ENCODE measurements at places on chromosomes 6 and 20.

DNA sequence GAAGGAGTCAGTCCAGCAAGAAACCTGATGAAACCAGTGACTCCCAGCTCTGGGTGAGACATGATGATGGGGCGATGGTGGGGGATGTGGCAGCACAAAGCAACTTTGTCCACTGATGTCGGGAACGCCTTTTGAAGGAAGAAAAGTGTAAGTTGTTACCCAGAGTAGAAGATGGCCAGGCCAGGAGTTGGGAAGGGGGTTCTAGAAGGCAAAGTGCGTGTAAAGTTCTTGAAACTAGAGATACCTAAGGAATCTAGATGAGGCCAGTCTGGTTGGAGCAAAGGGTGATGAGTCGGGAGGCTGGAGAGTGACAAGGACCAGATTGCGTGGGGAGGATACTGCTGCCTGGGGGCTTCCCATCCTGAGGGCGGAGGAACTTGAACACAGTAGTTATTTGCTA is 117.0 kb downstream of the PHACTR3 start:
- DNase-seq = no peak

- peak; percentile 52 for DNase-seq
Measured at GRCh38 chr6:36759148-36759759, 61.6 kb downstream of the RAB44 start.

DNA sequence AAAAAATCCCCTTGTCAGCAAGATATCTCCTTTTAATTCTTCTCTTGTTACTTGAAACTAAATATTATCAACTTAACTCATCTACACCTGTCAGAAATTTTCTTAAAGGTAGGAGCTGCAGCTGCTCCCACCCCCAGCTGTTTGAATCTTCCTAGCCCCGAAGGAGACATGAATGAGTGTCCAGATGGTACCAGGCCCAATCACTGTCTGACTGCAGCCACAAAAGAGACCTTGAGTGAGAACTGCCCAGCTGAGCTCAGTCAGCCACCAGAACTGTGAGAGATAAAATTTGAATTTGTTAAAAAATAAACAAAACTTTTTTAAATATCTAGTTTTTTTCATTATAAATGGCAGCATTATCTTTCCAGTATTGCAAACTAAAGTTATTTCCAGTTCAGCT is 84.7 kb downstream of the PRSS35 start:
- no peak for DNase-seq

GRCh38 chr6:53809691-53810090 is 14.9 kb downstream of the LRRC1 start:
- no peak for DNase-seq

DNA sequence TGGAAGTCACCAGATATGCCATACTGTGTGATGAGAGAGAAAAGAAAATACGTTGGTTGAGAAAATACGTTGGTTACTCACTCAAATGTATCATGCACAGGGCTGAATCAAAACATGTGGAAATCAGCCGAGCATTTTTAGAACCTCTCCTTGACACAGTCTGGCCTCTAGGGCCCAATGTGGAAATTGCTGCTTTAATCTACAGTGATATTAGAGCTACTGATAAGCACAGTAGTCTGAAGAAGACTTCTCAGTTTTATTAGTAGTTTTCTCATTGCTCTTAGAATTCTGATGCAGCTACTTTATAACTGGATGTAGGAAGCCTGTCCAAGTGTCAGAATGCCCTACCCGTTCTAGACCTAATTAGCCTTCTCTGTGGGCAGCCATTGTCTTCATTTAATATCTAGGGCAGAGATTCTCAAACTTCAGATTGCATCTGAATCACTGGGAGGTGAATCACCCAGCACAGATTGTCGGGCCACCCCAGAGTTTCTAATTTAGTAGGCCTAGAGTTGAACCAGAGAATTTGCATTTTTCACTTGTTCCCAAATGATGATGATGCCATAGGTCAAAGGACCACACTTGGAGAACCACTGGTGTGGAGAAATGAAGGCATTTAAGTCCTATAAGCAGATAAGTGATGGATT is 229.1 kb downstream of the PLCB1 start:
- DNase-seq = peak; percentile 79

GRCh38 chr6:38610050-38610625 is 29.6 kb downstream of the BTBD9 start:
- DNase-seq = no peak
